Activated T-helper 9 cell treated with anti-CD3 and anti-CD28 coated beads, Interleukin-2, amount 50 U/mL, for 16 hours (primary cell): ENCODE measurements at places on chromosomes 2 and 18.

GRCh38 chr2:105112345-105112744, 74.5 kb downstream of the MRPS9 start:
- no peak for DNase-seq

DNA sequence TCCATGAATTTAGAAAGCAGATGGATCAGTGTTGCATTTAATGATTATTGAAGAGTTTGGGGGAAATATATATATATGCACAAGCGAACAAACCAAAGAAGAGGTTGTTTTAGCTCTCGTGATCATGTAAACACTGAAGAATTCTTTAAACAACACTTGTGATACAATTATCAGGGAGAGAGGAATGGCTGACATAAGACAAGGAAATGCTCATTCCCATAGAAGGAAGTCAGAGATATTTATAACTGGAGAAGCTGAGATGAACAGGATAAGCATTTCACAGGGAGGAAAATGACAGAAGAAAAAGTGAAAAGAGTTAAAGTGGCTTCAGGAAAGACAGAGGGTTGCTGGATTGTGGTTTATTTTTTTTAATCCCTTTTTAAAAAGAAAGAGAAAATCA, 10.6 kb upstream of the COL6A3 start:
- no peak for DNase-seq

DNA sequence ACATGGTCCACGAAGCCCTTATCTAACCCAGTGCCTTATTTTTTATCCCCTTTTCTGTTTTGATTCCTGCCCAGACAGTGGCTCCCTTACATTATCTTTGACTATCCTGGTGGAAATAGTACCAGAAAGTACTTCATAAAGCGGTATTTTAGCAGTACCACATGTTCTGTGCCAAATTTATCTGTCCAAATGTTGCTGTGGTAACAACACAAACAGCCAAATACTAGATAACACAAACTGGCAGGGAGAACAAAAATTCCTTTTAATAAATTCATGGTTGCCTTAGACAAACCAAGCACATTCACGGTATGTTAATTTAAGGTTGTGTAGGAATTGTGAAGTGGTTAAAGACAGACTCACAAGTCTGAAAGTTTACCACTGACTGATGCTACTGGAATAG, 187.9 kb upstream of the LHCGR start:
- DNase-seq, result no peak

DNA sequence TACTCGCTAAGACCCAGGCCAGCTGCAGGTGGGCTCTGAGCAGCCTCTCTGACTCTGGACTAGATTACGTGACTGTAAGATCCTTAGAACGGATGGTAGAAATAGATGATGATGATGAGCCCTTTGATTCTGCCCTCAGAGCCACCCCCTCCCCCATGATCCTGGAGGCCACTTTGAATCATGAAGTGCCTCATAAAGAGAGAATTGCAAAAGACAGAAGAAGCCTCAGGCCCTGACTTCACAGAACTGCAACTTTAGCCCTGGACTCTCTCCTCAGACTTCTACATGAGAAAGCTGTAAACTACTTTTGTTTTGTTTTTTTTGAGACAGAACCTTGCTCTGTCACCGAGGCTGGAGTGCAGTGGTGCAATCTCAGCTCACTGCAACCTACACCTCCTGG, 15.4 kb upstream of the TET3 start:
- DNase-seq, result no peak

DNA sequence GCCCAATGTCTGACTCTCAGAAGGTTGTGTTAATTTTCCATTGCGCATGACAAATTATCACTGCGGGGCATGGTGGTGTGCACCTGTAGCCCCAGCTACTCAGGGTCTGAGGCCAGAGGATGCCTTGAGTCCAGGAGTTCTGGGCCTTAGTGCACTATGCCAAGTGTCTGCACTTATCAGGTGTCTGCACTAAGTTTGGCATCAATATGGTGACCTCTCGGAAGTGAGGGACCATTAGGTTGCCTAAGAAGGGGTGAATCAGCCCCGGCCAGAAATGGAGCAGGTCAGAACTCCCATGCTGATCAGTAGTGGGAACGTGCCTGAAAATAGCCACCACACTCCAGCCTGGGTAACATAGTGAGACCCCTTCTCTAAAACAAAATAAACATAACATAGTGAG, 61.7 kb upstream of the ZNF532 start:
- DNase-seq, result no peak

- no peak for DNase-seq
Observed at GRCh38 chr2:212904646-212905045, 246.8 kb downstream of the IKZF2 start.

GRCh38 chr2:44934038-44934982, 7.2 kb upstream of the SIX3 start:
- DNase-seq, result no peak

- DNase-seq, result no peak
Observed at GRCh38 chr2:179861416-179862067, at the start of gene ZNF385B. TSS of gene ZNF385B (minus strand) at chr2:179861612.

GRCh38 chr2:225602205-225602604, 202.7 kb downstream of the NYAP2 start:
- DNase-seq, result no peak

DNA sequence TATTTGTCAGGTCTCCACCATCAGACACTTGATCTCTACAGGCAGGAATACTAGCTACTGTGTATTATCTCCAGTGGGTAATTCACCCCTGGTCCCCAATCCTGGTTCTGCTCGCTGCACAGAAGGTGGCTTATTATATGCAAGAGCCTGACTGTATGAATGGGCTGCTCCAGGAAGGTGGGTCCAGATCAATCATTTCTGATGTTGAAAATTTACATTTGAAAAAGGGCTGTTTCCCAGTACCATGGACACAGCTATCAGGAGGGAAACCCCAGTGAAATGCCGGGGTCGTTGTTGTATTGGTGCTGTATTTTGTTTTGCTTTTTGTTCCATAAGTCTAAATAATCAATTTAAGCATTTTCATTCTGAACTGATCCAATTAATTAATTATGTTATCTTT, 367.6 kb downstream of the RND3 start:
- DNase-seq, result no peak
